ENCODE measurements at places on chromosomes 2 and 18.
A peak's percentile ranks its signal among the peaks of the same experiment; 100 is the strongest.

DNA sequence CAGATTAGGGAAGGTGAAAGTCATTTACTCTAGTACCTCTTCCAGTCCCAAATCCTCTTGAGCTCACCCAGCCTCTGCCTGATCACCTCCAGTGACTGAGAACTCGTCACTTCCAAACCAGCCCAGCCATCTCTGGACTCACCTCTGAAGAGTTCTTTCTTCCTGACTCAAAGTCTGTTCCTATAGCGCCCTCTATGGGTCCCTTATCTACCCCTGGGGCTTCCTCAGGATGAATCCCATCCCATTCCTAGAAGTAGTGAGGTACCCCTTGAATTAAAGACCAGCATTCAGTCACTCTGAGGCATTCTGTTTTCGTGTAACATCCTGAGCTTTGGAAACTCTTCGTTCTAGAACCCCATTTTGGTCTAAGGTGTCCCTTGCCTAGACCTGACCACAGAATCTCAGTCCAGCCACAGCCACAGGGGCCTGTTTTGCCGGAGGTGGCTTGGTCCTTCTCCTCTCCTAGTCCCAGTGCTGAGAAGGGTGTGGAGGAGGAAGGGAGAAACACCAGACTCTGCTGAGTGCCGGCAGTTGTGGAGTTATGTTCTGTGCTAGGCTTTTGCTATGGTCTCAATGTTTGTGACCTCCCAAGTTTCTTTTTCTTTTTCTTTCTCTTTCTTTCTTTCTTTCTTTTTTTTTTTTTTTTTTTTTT, 32.7 kb downstream of the SIX3 start:
- peak; percentile 5 for DNase-seq

DNA sequence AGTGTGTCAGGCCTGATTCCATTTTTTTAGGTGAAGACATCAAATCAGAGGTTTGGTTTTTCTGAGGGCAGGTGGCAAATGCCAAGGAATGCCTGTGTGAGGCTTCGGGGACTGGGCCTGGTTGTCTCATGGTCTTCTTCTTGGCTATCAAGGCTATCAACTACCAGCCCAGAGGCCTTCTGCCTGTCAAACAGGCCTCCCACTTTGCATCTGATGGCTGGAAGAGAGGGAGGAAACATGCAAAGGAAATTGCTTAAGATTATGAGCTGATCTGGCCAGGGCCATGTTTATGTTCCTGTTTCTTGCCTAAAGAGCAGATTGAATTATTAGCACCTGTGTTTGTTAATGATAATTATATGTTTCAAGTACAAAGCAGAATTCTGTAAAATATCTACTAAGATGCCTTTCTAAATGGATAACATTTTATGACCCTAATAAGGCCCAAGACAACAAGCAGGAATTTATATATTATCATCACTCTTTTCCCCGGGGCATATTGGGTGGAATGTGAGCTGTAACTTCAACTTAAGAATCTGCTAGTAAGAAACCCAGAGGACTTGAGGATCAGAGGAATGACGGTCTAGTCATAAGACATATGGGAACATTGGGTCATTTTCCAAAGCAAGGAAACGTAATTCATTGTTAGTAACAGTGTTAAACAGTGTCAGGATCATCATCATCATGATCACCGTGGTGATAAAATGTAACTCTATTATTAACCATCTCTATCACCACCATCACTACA, 123.2 kb downstream of the LYPD6B start:
- peak; percentile 2 for DNase-seq

GRCh38 chr18:46276748-46277147, 172.6 kb downstream of the HAUS1 start:
- DNase-seq: no peak

GRCh38 chr2:165452327-165452726, 17.2 kb upstream of the CSRNP3 start:
- DNase-seq: no peak

GRCh38 chr2:45943219-45944044, 292.0 kb downstream of the PRKCE start:
- no peak for DNase-seq

DNA sequence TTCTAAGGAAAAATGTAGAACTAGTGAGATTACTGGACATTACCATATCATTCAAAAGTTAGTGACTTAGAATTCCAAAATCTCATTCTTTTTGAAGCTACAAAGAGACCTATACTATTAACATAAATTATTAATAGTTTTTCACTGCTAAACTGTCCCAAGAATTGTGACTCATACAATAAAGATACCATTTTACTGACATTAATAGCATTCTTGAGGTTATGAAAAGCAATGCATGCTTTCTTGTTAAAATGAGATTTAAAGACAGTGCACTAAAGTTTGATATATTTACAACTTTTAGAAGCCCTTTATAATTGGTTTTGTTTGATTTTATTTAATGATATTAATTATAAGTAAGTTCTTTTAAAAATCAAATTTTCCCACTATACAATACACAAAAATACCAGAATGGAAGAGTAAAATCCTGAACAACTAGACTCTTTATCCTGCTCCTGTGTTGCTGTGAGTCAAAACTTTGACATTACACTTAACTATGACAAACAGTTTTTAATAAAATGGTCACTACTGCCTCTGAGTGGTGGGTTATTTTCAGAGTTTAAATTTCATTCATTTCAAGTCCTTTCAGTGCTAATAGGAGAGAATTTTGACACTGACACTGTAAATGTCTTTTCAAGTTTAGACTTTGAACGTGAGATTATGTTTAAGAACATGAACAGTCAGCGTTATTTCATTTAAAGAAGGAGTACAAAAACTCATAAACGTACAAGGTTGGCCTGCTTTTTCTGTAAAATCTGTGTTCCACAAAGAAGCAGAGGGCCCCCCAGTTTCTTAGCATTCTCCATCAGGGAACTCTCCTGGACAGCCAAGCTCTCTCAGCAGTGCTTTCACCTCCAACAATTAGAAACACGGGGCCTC, 54.5 kb downstream of the FAM124B start:
- DNase-seq: no peak

DNA sequence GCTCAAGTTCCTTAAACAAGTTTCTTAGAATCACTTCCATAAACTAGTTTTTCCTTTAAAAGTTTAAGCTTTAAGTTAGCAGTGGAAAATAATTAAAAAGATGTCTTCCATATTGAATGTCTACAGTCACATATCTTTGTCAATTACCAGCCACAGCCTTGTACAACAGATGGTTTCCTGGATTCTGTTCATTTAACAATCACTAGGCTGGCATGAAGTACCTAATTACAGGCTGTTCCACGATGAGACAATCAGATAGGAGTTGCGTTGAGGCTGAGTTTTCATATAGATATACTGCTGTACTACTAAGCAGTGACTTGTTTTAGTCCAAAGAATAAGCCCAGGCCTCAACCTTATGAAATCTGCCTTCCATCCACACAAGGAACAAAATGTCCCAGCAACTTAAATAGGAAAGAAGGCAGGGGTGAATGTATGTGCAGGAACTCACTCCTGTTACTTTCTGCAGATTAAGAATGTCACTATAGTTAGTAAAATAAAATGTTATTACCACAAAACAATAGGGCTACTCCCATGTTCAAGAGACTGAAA, 131.0 kb downstream of the ZAP70 start:
- DNase-seq: no peak

DNA sequence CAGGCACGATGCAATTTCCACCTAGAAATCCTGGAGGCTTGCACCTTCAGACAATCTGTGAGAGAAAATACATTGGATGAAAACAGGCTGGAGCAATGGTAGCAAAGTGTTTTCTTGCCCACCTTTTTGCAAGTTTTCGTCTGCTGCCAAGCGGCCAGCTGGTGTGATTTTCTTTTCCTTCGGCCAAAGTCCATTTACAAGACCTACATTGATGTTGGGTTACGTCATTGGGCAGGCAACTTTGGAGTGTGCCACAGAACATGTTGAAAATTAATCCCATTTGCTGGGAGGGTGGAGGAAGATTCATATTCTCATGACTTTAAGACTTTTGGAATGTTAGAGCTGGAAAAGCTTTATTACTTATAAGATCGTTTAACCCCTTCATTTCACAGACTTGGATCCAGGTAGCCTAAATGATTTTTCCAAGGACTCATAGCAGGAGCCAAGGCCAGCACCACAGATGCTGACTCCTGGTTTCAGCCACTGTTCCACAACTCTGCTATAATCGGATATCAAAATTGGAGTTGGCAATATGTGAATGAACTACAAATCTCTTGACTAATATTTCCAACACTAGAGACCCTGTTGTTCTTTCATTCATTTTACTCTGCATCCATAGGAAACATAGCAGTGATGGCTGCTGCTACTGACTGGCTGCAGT, 352.1 kb downstream of the RND3 start:
- no peak for DNase-seq

GRCh38 chr2:164430166-164430783, 191.0 kb downstream of the GRB14 start:
- DNase-seq: no peak

Measured in CD4-positive, alpha-beta T cell treated with Interleukin-10 for 1 hour (primary cell).